ENCODE measurements at places on chromosomes 5 and 9.

- DNase-seq: no peak
These were observed 160.9 kb downstream of the SH3GL2 start for GRCh38 chr9:17739736-17740135.

DNA sequence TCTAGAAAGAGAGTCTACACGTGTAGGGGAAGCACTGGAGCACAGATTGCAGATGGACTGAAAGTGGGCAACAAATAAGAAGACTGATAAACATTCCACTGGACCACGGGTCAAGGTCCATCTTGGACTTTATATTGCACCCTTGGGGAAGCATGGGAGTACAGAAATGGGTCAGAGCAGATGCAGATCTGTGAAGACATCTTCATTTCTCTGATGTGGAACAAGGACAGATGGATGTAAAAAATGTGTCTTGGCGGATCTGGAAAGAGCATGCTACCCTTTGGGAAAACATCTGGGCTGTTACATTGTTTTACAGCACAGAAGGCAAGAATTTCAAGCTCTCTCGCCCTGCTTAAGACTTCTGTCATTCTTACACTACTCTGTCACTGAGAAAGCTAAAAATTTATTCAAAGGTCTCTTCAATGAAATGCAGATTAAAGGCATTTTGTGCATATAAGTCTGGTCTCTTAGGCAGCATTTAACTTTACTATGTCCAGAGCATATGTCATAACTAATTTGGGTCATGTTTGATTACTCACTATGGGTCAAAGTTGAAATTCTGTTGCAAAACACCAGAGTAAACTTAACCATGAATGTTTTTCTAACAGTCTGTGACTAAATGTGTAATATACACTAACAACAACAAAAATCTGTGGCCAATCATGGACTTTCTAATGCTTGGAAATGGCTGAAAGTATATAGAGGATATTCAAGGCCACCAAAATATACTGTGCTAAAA lies 756.4 kb upstream of the DMAC1 start:
- DNase-seq: no peak

DNA sequence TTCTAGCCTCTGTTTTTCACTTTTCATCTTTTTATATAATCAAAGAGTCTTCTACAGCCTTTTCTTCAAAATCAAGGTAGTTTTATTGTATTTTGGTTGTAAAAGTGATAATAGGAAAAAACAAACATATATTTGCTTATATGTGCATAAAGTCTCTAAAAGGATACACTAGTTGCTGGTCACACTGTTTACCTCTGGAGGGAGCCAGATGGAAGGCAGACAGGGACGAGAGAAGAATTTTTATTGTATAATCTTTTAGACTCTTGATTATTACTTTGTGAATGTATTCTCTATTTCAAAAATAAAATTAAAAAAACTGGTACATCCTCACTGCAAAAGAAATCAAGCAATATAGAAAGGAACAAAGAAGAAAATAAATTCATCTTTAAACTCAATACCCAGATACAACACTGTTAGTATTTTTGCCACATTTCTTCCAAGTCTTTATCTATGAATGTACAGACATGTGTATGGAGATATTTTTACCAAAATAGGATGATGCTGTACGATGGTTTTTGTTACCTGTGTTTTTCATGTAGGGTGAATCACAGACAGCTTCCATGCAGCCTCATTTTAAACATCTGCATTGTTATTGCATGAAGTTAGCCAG lies 6.1 kb upstream of the RNF183 start:
- DNase-seq: peak; percentile 10

GRCh38 chr5:121429761-121430160 lies 421.9 kb upstream of the FTMT start:
- no peak for DNase-seq

GRCh38 chr9:34322899-34323591 lies 6.0 kb downstream of the KIF24 start:
- DNase-seq: no peak

DNA sequence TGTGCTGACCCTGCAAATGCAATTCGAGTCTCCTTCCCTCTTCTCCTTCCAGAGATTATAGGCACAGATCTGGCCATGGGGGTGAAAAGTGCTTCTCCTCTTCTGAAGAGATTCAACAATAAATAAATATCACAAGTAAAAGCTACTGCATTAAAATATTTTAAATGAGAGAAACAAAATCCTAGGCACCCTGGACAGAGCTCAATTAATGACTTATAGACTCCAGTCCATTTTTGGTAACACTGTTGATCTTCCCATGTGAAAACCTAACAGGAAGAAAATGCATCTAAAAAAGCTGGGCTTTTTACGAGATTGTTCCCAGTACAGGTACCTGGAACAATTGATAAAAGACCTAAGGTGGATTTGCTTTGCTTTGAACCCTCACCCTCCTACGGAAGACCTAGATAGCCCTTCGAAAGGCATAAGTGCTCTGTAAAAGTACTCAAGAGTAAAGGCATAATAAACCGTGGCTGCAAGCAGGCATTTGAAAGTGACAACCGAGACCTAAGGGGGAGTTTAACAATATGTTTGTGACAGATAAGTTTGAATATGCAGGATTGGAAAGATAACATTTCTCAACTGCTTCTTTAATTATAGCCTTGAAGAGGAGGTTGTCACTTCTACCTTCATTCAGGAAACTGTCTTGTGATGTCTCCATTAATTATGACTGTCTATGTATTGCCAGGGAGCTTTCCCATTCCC lies 29.4 kb upstream of the MED10 start:
- DNase-seq: no peak

- no peak for DNase-seq
These were observed 63.9 kb downstream of the FAM114A2 start for GRCh38 chr5:153974813-153975163.

GRCh38 chr5:166329149-166329800 lies 1962.2 kb upstream of the WWC1 start:
- DNase-seq: no peak

- DNase-seq: no peak
These were observed 54.6 kb downstream of the AHRR start for GRCh38 chr5:375921-376798.

DNA sequence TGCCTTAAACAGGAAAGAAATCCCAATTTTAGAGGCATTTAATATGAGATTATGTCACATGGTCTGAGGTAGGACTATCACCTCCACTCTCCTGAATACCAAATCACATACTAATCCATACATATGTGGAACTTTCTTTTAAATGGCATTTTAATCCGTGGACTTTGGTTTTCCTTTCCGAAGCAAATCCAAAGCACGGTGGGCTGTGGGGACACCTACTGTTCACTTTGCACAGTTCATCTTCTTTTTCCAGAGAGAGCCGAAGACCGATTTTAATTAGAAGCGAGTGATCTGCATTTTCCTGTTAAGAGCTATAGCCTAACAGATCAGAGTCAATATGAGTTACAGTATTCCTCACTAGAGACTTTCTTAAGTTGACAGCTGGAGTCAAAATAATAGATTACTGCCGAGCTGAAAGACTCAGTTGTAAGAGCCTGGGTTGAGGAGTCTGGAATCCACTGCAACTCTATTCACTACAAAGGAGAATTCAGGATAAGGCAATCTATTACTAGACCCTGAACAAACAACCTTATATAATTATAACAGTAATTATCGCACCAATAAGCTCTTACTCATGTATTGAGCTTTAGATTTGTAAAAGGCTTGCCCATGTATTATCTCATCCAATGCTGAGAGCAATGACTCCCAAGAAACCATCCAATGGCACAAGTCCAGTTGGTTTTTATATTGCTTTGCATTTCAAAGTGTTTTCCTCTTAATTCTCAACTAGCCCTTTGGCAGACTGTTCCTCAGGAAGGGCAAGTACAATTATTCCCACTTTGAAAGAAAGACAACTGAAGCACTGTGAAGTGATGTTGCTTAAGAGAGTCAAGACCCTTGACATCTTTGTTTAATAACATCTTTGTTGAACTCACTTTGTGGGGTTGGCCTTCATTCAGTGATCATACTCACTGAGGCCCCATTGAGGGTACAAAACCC lies 144.7 kb downstream of the TRPM6 start:
- no peak for DNase-seq

DNA sequence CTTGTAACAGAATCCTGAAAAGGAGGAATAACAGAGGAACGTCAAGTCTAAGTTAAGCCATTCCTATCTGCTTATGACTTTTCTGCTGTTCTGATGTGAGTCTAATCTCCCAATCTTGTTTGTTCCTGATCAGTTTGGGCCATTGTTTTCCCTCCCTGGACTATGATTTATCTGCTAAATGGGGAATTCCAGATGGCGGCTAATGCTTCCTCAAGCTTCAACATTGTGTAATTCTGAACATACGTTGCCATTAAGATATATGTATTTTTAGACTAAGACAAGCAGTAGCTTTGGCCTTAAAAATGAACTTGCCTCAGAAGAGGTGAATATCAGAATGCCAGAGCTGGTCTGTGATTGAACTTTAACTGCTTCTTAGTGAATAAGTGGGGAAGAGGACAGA lies 142.7 kb downstream of the PRKACG start:
- no peak for DNase-seq

DNA sequence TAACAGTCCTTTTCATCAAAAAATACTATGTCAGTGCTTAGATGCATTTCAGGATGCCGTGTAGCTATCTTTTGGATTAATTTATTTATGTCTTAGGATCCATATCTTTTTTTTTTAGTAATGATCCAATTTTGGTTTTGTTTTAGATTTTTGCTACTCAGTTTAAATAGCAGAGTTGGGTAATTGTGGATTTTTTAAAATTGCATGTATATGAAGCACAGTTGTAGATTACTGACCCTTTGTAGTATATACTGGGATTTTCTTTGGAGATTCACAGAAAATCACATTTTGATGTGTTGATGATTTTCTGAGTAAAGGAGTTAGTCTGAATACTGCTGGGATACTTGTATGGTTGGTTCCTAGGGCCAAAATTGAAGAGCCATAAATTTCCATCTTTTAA lies 111.8 kb downstream of the NIPBL start:
- no peak for DNase-seq

DNA sequence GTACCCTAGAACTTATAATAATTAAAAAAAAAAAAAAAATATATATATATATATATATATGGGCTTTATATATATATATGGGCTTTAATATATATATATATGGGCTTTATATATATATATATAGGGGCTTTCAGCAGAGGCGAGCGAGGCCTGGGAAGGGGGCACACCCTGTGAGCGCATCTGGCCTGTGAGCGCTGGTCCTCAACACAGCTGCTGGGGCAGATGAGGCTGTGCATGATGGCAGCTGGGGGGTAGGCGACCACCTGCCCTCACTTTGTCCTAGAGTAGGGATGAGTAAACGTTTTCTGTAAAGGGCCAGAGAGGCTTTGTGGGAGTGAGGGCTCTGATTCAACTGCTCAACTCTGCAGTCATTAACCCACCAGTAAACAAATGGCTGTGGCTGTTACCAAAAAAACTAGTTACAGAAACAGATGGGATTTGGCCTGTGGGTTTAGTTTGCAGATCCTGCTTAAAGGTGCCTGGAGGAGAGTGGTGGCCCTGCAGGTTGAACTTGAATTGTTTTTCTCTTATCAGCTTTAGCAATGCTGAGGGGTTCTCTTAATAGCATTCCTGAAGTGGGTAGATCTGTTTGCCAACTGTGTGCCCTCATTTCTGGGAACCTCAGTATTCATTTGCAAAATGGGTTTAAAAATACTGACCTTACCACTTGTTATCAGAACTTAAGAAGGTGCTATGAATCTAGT lies 88.1 kb upstream of the EPB41L4B start:
- no peak for DNase-seq

GRCh38 chr5:172864747-172865146 lies 30.7 kb downstream of the ERGIC1 start:
- DNase-seq: no peak

- no peak for DNase-seq
These were observed 233.7 kb upstream of the ADAMTSL1 start for GRCh38 chr9:18240213-18240612.

DNA sequence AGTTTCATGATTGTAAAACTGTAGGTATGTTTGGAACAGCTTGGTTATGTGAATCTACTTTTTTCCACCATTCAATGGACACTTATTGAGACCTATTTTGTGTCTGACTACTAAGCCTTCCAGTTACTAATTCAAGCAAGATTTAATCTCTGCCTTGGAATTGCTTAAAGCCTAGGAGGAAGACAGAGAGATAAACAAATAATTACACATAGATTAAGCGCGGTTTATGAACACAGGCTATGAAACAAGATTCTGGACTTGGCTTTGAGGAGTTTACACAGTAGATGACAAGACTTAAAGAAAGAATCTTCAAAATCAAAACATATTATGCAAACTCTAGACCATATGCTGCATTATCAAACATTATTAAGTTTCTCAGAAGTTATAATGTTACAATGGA lies 340.4 kb downstream of the RASEF start:
- DNase-seq: no peak

GRCh38 chr5:31161781-31162181 lies 31.7 kb upstream of the CDH6 start:
- DNase-seq: no peak

DNA sequence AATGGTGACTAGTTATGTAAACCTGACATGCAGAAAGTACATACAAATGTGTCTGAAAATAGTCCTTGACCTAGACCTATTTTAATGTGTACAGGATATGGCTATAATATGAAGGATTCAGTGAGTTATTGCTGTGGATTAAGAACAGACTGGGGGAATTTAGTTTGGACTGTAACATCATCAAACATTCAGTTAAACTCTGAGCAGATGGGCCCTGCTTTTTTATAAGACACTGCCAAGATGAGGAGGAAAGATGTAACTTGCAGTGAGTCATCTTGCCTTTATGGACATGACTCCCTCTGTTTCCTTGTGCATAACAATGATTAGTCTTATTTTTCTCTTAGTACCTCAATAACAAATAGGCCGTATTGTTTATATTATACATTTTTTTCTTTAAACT lies 12.2 kb downstream of the PPP3R2 start:
- no peak for DNase-seq

DNA sequence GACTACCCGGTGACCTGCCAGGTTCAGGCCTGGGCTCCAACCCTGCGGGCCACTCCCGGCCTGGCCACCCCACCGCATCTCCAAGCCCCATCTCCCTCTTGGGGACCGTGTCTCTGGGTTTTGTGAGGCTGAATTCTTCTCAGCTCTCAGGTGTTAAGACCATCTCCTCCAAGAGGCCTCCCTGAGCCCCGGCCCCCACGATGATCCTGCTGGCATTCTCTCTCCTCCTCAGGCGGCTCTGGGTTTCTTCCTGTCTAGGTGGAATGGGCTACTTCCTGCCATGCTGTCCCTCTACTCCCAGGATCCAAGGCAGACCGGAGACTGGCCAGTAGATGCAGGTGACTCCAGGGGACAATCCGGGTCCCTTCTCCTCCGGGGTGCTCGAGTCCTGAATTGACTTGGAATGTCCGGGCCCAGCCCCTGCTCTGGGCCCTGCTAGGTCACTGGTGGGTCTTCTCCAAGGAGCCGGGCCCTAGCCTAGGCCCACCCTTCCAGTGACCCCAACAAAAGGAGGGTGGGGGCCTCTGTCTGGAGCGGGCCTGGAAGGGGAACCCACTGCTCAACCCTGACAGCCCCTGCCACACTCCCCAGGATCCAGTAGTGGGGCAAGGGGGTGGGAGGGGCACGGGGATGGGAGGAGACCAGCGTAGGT lies 219.8 kb downstream of the C9orf50 start:
- no peak for DNase-seq

DNA sequence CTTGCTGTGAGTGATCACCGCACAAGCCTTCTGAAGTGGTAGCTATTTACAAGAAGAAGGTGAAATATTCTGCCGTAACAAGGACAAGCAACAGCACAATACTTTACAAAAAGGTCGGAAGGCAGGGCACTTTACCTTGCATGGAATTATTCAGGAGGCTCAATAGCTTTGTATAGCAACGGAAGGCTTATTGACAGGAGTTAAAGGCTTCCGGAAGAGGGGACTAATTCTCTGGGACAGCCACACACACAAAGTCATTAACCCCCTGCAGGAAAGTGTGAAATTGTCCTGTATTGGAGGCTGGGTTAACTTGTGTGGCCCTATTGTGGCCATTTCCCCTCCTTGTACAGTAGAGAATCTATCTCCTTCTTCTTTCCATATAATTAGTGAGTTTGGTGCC lies 199.3 kb upstream of the SEMA6A start:
- DNase-seq: no peak
